ENCODE measurements at places on chromosomes 2 and 18.

DNA sequence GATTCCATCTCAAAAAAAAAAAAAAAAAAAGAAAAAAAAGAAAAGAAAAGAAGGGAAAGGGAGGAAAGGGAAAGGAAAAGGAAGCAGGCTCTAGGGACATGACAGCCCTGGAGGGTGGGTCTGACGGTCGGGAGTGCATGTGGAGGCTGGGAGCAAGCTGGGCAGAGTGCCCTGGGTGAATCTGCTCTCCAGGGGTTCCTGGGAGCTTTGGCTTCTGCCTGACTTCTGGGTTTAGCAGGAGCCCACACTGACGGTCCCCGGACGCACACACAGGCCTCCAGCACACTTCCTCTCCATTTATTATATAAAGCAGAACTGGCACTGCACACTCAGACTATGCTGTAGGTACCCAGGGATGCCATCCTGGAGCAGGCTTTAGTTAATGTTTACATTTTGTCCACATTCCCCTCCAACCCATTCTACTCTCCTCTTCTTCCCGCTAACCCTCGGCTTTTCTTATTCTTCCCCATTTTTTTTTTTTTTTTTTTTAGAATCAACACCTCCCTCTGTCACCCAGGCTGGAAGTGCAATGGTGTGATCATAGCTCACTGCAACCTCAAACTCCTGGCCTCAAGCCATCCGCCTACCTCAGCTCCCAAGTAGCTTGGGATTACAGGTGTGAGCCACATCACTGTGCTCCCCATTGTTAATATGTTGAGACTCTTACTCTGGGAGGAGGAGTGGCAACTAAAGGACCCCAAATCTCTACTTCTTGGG lies 151.1 kb upstream of the SLC1A4 start:
- no peak for DNase-seq

- DNase-seq: no peak
Observed at GRCh38 chr2:221558107-221558506, 14.0 kb downstream of the EPHA4 start.

DNA sequence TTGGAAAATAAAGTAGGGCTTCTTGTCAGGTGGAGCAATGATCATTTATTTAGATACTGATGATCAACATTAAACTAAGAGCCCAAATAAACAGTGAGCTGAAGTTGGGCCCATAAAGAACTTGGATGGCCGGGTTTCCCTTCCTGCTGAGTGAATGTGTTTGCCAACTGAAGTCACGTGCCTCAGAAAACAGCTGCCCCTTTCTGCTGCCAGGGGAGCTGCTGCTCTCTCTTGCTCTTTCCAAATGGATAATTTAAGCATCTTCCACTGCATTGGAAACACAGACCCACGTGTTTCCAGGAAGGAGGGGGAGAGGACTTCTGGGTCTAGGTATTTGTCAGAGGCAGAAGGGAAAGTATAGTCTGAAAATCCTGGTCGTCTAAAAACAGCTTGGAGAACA lies 22.9 kb upstream of the NCKAP5 start:
- DNase-seq: no peak

DNA sequence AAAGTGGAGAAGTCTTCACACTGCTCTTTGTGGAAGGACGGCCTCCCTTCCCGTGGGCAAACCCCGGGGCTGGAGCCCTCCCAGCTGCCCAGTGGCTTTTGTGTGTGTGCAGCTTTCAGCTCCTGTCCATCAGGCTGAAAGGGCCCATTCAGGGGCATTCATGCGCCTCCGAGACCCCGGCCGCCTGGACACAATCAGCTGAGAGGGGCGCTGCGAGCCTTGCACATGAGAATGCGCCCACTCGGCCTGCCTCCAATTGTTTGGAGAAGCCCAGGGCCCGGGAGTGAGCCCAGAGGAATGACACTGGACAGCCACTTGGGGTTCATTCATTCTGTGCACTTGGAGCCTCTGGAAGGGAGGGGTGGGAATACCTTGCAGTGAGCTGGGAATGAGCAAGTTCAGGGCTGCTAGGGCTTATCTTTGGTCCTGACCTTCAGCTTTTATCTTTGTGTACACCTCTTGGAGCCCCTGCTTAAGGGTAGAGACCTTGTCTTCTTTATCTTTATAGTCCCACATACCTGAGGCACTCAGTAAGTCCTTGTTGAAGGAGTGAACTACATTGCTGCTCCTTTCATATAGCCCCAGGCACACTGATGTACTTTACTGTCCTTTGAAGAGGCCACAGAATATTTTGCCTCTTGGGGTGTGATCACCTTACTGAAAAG lies 56.5 kb downstream of the TCF7L1 start:
- no peak for DNase-seq

- DNase-seq: no peak
Observed at GRCh38 chr2:30765191-30765590, 42.1 kb downstream of the CAPN13 start.

GRCh38 chr2:181183878-181184542 lies 203.6 kb downstream of the UBE2E3 start:
- DNase-seq: no peak

GRCh38 chr18:13999231-13999630 lies 83.9 kb upstream of the MC2R start:
- no peak for DNase-seq

DNA sequence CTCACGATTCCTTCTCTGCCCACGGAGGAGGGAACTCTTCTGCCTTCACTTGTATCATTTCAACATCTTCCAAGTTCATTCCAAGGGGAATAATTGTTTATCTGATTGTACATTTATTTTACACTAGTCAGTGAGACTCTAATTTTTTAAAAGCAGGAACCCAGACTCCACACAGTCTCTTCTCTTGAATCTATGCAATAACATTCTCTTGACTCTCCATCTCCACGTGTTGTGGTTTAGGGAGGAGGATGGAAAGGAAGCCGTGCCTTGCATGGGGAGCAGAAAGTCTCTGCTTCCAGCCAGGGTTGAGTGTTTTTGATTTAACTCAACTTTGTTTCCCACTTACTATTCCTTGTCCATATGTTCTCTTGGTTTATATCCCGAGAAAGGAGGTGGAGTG lies 131.1 kb upstream of the RIOK3 start:
- DNase-seq: no peak

DNA sequence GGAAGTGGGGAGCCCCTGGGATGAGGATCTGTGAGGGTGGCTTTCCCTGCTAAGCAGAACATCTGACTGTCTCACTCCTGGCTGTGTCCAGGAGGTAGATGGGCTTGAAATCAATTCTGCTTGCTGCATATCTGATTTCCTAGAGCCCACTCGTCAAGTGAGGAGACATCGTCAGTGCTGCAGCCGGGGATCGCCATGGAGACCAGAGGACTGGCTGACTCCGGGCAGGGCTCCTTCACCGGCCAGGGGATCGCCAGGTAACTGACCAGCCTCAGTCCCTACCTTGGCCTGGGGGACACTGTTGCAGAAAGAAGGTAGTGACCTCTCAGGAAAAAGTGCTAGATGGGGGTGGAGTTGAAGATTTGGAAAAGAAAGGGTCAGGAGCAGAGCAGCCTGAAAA lies 31.3 kb downstream of the CNGA3 start:
- no peak for DNase-seq

DNA sequence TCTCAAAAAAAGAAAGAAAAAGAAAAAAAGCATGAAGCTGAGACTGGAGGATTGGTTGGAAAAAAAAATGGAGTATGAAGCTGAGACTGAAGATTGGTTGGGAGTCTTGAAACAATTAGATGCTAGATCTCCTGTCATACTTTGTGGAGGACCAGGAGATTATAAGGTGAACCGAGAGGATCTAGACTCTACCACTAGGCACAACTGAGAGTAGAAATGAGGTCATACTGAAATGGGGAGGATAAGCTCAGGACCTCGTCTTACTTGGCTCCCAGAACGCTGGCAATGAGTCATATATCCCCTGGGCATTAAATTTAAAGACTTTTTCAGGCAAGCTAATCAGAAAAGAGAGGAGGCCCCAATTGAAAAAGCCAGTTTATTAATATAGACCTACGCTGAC lies 3.3 kb upstream of the ORC2 start:
- DNase-seq: no peak

DNA sequence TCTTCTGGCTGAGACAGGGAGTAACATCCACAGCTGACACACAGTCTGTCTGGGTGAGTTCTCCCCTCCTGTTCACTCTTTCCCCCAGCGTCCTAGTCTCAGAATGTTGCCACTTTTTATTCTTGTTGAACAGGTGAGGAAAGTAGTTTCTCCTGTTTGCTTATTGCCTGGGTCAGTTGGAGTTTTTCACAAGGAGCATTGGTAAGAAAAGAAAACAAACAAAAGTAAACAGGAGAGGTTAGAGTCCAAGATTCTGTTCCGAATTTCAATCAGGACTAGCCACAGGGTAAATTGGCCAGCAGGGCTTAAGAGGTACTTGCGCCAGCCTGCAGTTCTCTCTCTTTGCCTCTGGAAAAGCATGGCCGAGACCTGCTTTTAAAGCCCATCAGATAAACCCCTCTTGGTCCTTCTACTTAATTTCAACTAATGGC lies 255.0 kb upstream of the EPAS1 start:
- DNase-seq: no peak

DNA sequence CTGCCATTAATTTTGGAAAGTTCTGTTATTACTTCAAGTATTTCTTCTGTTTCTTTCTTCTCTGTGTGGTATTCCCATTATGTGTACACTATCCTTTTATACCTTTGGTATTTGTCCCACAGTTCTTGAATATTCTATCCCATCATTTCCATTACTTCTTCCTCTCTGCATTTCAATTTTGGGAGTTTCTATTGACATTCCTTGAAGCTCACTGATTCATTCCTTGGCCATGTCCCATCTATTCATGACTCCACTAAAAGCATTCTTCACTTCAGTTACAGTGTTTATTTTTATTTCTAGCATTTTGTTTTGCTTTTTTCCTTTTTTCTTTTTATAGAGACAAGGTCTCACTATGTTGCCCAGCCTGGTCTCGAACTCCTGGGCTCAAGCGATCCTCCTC lies 30.3 kb downstream of the PROC start:
- DNase-seq: no peak

- DNase-seq: no peak
Observed at GRCh38 chr2:104866883-104867812, 13.2 kb downstream of the POU3F3 start.

- no peak for DNase-seq
Observed at GRCh38 chr2:44275927-44276303, 635 bp downstream of the SLC3A1 start.

DNA sequence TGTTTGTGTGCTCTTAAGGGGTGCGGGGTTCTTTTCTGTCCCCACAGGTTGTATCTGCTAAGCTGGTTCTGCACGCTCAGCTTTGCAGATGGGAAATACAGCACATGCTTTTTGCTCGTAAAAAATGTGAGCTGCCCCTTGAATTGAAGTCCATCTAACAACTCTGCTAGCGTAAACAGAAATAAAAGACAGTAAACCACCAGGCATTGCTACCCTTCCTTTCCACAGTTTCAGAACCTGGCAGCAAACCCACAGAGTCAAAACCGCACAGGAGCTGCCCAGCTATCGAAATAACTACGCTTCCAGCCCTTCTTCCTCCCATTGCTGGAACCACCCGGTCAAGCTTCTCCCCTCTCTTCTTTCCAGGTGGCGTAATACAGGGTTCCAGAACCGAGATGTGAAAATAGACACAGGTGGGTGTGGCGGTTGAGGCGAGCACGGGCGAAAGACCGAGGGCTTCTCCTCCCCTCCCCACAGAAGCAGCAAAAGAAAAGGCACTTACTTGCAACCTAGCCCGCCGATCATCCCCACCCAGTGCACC lies 479 bp downstream of the SCN9A start:
- no peak for DNase-seq

- DNase-seq: no peak
Observed at GRCh38 chr2:45892757-45893156, 241.3 kb downstream of the PRKCE start.

DNA sequence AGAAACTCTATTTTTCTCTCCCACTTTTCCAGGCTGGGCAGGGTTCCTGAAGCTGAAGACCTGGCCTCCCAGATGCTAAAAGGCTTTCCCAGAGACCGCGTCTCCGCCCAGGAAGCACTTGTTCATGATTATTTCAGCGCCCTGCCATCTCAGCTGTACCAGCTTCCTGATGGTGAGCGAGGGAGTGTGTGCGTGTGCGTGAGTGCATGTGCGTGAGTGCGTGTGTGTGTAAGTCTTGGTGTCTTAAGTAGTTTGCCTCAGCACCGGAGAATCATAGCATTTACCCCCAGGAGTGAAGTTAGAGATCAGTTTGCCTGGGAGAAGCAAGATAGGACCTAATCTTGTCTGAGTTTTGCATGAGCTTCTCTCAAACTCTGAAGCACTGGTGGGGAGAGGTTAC lies 73.7 kb downstream of the CDK15 start:
- DNase-seq: no peak

- peak; percentile 48 for DNase-seq
Observed at GRCh38 chr2:46943881-46944798, 28.5 kb upstream of the MCFD2 start.

DNA sequence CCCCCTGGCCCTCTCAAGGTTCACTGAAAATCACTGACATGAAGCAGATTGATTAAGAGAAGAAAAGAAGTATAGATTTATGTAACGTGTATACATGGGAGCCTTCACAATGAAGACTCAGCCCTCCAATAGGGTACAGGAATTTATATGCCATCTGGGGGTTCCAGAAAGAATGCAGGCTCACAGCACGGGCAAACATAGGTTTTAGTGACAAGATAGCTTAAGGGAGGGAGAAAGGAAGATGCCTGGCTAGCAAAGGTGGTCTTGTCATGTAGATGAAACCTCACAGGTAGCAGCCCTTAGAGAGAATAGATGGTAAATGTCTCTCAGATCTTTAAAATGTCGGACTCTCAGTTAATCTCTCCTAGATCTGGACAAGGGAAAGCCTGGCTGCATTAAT lies 173.9 kb downstream of the RNF152 start:
- no peak for DNase-seq

DNA sequence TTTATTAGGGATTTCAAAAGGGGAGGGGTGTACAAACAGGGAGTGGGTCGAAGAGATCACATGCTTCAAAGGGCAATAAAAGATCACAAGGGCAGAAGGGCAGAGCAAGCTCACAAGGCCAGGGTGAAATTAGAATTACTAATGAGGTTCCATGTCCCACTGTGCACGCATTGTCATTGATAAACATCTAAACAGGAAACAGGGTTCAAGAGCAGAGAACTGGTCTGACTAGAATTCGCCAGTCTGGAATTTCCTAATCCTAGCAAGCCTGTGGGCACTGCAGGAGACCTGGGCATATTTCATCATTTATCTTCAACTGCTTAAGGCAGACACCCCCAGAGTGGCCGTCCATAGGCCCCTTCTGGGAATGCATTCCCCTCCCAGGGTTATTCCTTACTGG lies 408.2 kb downstream of the ZNF804A start:
- DNase-seq: no peak

DNA sequence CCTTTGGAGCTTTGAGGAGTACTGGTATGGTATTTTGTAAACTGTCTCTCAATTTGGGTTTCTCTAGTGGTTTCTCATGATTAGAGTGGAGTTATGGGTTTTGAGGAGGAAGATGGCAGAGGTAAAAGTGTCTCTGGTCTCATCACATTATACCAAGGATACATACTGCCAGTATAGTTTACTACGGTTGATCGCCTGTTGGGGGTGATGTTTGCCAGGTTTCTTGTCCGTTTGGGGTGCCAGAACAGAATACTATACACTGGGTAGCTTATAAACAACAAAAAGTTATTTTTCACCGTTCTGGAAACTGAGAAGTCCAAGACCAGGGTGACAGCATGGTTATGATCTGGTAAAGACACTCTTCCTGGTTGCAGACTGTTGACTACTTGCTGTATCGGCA lies 293.7 kb downstream of the NYAP2 start:
- no peak for DNase-seq

GRCh38 chr2:232439758-232440135 lies 16.2 kb upstream of the ALPI start:
- no peak for DNase-seq

Measured in stimulated activated CD4-positive, alpha-beta T cell treated with anti-CD3 and anti-CD28 coated beads, Interleukin-2, amount 100 ng/mL, for 48 hours (primary cell).